Stimulated activated CD8-positive, alpha-beta memory T cell treated with anti-CD3 and anti-CD28 coated beads, Interleukin-15, amount 100 ng/mL, for 1 hour (primary cell): ENCODE measurements at places on chromosomes 12 and 14.

DNA sequence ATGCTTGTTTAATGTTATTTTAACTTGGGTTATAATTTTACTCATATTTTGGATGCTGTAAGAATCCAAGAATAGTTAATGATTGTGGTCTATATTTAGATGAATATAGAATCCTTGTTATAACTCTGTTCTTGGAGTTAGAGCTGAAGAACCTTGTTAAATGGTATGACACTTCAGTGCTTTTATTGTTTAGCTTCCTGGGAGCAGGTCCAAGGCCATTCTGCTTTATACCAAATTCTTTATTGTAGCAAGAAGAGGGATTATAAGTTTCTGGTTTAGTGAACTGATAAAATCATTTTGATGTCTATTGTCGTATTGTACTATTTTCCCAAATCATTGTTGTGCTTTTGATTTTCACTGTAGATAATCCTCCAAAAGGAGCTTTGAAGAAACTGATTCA, 69.4 kb downstream of the MIA2 start:
- DNase-seq = no peak

DNA sequence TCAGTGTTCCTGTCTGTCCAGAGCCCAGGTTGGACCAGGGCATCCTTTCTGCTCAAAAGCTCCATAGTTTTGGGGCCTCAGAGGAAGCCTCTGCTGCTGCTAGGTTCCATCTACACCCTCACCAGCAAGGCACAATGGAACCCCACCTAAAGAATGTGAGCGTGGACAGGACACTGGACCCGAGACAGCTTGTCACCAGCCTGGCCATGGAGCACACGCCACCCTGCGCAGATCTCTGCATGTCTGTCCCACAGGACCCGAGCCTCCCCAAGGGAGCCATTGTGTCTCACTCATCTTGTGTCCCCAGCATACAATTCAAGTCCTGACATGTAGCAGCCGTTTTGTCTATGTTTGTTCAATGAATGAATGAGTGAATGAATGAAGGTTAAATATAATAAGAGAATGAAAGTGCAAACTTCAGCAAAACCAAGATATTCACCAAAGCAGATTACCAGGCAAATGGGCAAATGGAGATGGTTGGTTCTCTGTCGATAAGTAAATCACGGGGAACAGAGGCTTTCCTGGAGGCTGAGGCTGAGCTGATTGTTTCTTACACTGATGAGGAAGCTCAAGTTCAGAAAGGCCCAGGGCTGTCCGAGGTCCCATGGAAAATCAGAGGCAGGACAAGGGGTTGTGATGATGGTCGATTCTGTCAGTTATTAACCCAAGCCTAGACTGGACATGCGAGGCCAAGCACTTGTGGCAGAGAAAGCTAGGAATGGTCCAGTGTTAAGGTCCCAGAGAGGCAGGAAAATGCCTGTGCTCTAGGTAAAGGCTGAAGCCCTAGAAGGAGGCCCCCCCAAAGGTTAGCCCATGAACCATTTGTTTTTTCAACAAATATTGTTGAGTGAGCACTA, 27.0 kb downstream of the SERPINA3 start:
- DNase-seq = no peak

DNA sequence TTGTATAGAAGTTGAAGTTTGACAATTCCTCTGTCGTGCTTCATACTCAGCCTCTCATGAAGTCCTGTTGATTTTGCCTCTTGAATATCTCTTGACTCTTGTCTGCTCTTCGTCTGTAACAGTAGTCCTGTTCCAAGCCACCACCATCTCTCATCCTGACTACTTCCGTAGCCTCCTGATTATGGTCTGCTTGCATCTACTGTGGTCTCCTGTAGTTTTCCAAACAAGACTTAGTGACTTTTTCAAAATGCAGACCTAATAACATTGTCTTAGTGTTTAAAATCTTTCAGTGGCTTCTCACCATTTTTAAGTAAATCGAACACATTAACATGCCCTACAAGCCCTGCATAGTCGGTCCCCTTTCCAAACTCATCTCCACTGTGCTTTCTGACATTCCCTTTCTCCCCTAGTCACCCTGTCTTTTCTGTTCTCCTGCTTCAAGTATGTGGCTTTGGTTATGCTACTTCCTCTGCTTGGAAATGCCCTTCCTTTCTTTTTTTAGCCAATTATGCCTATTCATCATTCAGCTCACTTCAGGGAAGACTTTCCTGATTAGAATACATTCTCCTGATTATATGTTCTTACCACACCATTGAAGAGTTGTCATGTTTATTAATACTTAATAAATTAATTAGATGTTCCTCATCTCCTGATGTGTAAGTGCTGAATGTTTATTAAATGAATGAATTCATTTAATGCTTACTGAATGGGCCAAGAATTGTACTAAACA, 2.0 kb downstream of the SCYL2 start:
- DNase-seq = no peak

- no peak for DNase-seq
Observed at GRCh38 chr14:50922803-50923202, 21.5 kb downstream of the PYGL start.

DNA sequence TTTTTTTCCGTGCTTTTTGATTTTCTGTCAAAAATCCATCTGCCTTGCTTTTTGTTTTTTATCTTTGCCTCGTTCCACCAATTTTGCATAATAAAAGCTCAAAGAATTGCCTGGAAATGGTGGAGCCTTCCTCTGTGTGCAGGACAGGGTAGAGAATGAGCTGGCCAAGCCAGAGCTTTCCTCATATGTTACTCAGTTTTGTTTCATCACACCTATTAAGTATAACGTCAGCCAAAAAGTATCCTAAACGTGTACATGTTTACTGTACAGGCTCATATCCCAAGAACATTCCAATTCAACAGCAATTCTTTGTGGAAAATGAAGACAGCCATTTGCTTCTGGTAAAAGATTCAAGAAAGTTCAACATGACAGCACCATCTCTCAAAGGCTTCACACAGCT, 191.2 kb upstream of the LMNTD1 start:
- no peak for DNase-seq

GRCh38 chr12:109192358-109192757, 76.0 kb downstream of the ACACB start:
- no peak for DNase-seq

- no peak for DNase-seq
Observed at GRCh38 chr14:75283833-75284563, 5.4 kb downstream of the FOS start.

- no peak for DNase-seq
Observed at GRCh38 chr12:83920821-83921547, 991.6 kb downstream of the SLC6A15 start.
